Stimulated activated CD8-positive, alpha-beta memory T cell treated with anti-CD3 and anti-CD28 coated beads, Interleukin-4, amount 100 ng/mL, for 1 hour (primary cell): ENCODE measurements at places on chromosomes 3 and 15.
A peak's percentile ranks its signal among the peaks of the same experiment; 100 is the strongest.

DNA sequence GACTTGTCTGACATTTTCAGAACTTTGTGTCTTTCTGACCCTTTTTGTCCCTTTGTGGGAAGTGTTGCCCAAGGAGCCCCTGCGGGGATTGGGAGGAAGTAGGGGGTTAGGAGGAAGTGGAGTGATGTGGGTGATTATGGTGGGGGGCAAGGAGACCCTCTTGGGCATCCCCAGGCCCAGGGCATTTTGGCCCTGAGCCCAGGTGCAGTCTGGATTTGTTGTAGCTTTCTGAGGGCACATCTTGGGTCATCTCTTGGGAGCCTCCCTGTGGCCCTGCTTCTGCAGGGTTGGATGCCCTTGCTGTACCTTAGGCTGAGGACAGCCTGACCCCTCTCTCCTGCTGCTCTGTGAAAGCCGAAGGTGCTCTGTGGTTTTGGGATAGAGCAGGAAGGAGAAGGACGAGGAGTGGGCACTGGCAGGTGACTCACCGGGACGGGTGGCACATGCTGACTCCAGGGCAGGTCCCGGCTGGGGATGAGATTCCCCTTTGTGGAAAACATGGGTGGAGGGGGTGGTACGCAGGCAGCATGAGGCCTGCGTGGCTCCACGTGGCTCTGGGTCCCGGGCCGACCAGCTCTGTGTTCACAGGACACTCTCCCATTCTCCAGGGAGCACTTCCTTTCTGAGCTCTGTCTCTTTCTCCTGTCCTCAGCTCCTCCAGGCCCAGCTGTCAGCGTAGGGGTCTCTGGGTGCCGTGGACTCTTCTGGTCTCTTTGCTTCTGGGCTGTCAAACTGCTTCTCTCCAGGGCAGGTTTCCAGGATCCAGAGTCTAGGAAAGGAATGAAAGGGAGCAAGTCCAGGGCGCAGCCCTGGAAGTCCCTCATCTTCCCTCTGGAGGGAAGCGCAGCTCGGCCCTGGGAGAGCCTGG is 11.8 kb downstream of the CD276 start:
- DNase-seq: no peak

DNA sequence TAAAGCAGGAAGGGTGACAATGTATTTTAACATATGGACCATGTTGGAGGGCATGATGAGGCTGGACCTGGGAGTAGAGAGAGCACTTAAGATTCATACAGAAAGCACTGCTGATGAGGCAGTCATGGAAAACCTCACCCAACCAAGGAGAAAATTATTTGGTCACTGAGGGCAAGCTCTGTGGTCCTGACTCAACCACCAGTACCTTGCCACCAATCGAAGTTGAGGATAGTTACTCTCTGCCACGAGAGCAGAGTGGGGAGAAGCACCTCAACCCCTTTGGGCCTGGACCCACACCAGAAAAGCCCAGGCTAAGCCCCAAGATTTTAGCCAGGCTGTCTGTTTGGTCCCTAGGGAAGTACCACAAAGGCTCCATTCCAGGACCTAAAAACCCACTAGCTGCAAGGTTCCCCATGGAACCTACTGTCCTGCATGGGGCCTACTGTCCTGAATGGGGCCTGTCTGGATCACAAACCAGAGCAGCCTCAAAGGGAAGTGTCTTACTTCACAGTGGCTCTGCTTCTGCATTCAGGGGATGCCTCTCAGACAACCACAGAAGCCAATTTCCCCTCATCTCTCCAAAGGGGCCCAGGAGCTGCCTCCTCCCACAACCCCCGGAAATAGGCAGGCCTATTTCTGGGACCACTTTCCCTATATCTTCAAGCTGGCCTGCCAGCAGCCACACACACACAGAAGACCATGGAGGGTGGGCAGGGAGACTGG is 4.2 kb downstream of the CCDC71 start:
- no peak for DNase-seq

DNA sequence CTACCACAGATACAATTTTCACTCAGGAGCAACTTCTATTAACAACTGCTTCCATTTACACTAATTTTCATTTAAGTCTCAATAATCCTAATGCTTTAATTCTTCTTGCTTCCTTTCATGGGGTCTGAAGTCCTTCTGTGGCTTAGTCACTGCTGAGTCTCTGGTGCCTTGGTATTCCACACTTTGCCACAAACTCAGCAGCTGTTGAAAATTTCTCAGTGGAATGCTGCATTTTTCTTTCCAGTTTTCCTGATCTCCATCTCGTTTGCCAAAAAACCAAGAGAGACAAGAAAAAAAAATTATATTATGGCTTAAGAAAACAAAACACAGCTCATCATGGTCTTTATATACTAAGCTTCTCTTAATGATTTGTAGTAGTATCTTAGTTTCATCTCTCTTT is 269.2 kb upstream of the AZI2 start:
- no peak for DNase-seq

DNA sequence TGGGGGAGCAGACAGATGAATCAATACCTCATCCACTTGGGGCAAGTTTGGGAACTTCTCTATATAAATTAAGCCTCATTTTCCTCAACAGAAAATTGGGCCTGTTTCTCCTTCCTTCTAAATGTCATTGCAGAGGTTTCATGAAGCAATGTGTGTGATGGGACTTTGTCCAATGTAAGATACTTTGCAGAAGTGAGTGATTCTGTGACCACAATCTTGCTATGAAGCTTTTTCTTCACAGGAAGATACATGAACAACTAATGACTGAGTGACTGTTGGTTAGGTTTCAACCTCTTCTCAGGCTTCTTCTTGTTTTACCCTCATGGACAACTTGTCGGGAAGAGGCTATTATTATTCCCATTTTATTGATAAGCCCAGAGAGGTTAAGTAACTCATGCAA is 11.0 kb downstream of the TMEM45A start:
- DNase-seq: no peak

DNA sequence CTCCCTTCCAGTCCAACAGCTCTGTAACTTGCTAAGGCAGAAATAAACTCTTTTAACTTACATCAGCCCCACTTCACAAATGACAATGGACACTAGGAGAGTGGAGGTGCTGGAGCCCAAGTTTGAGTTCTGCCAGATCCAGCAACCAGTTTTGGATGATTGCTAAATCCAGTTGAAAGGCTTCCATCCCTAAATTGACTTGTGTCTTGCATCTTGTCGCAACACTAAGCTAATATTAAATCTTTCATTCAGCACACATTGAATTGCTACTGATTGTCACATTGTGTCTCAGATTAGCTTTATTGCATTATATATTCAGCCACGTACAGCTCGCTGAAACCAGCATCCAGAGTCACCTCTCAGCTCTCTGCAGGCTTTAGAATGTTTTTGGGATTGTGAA is 41.7 kb upstream of the LIPC start:
- no peak for DNase-seq

DNA sequence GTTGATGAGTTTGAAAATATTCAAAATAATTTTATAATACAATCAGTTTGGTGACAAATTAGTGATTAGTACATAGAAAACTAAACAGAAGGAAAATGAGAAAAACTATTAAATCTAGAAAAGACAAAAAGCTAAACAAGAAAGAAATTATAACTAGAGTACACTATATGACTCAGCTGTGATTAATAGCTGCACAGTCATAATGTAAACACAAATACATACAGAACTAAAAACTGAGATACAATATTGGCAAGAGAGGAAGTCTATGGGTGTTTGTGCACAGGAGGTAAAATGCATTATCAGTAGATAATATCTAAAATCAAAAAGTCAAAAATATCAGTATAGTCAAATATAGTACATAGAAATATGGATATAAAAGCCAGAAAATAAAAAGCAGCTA is 80.7 kb upstream of the PCSK6 start:
- no peak for DNase-seq

DNA sequence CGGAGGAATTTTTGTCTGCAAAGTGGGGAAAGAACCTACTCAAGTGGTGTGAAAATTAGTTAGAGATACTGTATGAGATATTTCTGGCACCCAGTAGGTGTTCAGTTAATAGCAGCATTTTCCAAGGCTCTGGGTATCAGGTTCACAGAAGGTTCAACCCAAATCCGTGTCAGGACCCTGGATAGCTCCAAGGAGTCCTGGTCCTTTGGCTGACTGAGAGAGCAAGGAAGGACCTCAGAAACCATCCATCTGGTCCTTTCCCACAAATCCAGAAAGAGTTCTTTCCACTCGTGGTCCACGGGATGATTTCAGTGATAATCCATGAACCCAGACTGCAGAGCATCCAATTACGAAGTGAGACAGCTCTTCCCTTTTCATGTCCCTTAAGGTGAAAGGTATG is 51.4 kb downstream of the SLC6A11 start:
- DNase-seq: no peak

DNA sequence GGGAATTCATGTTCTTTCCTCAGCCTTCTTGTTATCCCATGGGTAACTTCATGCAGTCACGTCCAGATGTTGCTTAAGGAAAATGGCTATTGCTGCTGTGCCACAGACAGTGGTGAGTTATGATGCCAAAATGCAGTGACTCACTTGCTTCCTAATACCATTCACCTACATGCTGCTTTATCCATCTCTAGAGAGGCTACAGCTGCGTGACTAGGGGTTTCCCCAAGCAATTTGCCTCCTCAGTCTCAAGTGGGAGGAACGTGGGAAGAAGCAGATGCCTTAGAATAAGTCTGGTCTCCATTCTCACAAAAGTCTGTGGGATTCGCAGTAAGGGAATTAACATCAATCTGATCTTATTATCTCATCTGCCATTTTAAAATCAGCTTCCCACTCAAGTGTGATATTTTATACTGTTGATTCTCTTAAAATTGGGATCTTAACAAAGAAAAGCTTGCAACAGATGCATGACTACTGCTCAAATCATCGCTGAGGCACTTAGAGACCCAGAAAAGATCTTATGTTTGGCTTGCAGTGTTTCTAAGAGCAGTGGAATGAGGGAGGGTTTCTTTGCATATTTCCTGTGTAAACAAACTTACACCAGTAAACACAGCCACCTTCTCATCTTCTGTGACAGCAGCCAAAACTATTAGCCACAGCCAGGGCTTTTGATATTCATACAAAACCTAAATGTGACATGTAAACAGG is 62.0 kb upstream of the ACP3 start:
- no peak for DNase-seq

DNA sequence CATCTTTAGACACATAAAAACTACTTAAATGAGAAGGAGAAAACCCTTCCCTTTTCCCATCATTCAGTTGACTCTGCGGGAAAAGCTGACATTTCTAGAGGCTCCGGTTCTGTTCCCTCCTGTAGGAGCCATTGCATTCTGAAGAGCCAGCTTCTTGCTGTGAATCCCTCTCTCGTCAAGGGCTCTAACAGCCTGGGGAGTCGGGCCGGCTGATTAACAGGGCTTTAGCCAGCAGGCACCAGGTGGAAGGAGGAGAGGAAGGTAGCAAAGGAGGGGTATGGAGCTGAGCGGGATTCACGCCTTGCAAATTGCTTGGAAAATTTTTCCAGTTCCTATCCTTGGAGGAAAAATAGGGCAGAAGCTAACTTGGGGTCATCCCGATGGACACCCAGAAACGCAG is 108.3 kb upstream of the UBE2E1 start:
- DNase-seq: no peak

- DNase-seq: no peak
These were observed 46.4 kb downstream of the KLF15 start for GRCh38 chr3:126310816-126311215.

DNA sequence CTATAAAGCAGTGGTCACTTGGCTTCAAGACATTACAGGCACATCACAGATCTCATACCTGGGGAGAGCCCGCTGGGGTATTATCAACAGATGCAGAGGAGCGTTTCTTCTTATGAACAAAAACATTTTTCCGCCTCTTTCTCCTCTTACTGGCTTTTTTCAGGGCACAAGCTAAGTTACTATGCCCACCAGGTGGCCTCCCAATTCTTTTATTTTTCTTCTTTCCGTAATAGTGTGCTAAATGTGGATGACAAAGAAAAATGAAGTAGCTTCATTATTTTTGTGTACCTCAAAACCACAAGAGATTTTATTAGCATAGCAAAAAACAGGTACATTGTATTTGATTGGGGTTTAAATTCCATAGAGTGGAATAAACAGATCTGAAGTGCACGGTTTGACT is 10.1 kb upstream of the STIMATE start:
- no peak for DNase-seq

DNA sequence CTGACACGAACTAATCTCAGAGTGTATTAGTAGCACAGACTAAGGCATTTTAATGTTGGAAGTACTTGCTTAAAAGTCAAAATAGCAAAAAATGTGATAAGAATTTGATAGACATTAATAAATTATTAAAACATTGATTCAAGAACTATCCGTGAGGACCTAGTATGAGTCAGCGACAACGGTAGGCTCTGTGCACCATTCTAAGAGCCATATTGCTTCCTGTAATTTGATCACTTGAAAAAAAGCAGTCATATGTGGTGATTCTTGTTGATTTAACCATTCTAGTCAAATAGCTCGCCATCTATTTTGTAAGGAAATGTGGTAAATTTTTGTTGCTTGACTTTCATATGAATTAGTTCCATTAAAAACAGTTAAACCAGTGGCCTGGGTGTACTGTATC is 534.9 kb upstream of the ARRDC4 start:
- no peak for DNase-seq

DNA sequence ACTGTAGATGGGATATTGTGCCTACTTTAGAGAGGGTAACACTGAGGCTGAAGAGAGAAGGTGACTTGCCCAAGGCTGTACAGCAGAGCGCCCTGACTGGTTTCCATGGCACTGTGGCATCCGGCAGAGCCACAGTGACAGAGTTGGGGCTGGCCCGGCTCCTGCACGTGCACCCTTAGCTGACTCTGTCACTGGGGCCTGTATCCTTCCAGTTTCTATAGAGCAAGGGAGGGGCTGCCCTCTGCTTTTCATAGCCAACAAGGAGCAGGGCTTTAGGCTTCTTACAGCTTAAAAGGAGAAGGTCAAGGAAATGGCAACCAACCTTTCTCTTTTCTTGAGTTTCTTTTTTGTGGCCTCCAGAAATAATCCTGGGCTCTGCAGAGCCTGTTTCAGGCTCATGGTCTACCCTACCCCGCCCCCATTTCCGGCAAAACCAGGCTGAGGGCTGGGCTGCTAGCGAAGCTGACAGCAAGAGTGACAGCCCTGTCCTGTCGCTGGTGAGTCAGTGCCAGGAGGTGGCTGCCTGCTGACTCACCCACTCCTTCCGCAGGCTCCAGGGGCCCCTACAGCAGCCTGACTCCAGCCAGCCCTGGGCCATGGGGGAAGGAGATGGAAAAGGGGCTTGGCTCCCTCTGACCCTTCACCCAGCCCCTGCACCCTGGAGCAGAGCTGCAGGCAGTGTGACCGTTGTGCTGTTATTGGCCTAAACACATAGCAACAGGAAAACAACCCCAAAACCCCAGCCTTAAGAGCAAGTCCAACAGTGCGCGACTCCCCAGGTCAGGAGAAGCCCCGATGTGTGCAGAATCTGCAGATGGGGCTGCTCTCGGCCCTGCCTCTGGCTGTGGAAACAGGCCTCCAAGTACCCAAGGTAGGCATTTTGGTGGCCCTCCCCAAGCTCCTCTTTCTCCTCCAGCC is 29.8 kb downstream of the SLC6A6 start:
- peak; percentile 90 for DNase-seq

DNA sequence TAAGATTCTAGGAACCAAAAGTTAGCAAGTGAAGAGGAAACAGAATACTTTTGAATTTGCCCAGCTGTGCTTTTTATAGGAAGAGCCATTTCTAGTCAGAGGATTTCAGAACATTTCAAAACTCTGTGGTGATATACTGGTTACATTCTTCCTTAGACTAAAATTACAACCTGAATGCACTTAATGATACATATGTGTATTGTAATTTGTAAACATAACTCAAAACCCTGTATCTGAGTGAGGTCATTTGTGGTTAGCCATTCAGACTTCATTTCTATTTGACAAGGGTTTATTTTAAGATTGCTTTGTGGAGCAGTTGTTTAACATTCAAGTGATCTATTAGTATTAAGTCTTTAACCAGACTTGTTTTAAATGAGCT is 59.4 kb upstream of the TRIM71 start:
- DNase-seq: no peak

GRCh38 chr3:72892081-72892775 is 4.4 kb downstream of the GXYLT2 start:
- no peak for DNase-seq
